Uterus (tissue), 4 donors: ENCODE measurements at places on chromosomes 6 and 20. TPM values are rescaled to one million over a fixed set of nuclear protein-coding genes. Genes with fewer than 3 reads are reported as not detected.

DNA sequence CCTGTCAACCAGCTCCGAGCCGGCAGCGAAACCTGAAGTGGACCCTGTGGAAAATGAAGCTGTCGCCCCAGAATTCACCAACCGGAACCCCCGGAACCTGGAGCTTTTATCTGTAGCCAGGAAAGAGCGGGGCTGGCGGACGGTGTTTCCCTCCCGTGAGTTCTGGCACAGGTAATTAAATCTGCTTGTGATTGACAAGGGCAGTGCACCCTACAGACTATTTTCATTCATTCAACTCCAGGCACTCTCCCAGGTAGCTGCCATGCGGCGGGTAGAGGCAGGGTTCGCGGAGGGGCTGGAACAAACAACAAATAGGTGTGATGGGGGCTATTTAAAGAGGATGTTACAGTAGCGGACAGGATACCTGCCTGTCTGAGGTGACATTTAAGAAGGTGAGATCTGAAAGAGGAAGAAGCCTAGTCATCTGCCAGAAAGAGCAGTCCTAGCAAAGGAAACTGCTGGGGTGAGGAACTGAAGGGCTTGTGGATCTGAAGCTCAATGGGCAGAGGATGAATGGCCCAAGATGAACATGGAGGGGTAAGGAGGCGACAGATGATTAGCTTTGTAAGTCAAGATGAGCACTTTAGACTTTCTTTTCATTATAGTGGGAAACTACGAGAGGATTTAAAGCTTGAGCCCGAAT, 810 bp downstream of the MRPL18 start:
- no peak for DNase-seq

DNA sequence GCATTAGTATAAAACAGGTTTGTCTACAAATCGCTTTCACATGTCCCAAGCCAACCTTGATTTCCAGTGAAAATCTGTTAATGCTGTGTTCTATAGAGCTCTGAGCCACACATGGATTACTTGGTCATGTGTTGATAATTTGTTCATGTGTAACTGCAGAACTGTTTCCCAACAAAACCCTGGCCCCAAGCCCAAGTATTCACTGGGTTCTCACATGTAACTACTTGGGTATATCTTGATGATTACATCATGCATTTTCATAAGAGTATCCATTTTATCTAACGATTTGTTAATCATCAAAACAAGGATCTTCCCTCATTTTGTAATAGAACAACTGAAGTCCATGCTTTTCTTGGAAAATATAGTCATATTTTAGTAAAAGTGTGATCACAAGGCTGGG, 657.6 kb downstream of the PRKN start:
- DNase-seq, result no peak

DNA sequence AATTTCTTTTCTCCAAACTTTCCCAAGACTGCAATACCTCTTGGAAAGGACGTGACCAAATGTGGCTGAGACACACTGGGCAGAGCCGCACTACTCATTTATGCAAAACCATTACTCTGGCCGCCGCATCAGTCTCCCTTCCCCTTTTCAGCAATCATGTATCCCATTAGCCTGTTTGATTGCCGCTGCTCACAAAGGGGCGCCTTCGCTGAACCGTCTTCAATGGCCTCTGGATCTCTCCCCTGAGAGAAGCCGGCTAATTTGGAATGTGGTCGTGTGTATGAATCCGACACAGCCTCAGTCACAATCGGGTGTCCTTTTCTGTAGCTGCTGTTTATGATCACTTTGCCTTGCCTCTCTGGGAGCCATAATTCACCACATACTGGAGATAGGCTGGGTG, 361.1 kb downstream of the ZFAND3 start:
- no peak for DNase-seq

GRCh38 chr6:36334832-36335459, 1.7 kb downstream of the BNIP5 start:
- DNase-seq, result no peak

DNA sequence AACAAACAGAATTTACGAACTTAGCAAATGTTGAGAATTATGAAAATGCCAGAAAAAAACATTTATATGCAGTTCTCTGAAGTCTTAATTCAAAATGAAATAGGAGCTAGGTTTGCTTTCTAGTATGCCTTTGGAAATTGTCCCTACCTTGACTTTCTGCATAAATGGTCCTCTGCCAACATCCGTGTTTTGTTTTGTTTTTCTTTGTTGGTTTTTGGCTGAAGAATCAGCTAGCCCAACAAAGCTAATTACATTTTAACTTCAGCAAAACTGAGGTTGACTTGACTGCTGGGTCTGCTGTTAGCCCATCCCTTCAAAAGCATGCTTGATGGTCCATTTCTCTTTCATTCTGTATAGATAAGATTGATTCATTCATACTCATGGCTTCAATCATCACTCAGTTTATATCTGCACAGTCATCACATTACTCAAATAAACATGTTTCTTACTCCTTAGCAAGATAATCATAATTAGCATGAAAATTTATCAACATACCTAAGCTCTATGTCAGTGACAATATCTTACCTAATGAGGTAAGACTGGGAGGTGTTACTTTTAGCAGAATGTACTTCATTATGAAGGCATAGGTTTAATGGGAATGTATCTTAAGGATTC, 76.4 kb downstream of the ADGRB3 start:
- DNase-seq, result no peak

DNA sequence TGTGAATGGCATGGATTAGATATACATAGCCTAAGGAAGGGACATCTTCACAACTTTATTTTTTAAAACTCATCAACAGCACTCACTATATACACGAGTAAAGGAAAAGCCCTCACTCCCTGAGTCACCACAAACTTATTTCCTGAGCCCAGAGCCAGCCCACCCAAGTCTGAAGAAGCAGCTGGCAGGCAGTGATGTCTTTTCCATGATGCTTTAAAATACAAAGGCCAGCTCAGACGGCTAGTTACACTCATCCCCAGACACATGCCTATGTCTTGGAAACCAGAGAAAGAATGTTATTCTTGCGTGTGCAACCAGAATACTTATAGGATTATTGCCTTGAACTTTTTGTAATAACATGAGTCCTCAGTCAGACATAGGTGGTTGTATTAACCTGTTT, 114.4 kb downstream of the ADGRG6 start:
- no peak for DNase-seq

Gene TFAP2C
- 1.1 TPM for total RNA-seq

Gene ZSCAN23
- 7.5 TPM for total RNA-seq

Gene TBCC
- 48.7 TPM for total RNA-seq
